ENCODE measurements at places on chromosomes 6 and 20. TPM values are rescaled to one million over a fixed set of nuclear protein-coding genes. Genes with fewer than 3 reads are reported as not detected.

DNA sequence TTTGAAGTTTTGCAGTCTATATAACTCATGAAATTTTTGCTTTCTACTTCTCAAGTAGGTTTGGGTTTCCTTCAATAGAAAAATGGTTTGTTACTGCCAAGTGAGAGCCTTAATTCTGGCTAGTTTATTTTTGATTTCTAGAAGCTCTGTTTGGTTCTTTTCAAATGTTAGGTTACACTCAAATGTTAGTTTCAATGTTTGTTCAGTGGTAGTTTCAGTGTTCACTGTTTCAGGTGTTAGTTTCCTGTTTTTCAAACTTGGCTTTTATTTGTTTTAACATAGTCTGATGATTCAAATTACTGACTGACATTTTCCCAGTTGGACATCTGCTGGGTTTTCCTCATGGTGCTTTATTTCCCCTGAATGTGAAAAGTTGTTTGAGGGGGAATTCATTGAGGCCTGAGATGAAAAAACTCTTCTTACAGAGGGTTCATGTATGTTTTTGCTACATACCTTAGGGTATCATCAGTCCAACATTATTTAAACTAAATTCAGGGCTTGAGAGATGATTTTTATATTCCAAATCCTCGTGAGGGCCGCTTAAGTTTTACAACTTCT lies 189.0 kb downstream of the JARID2 start:
- DNase-seq = no peak

- DNase-seq = no peak
These were observed 43.8 kb downstream of the SERAC1 start for GRCh38 chr6:158124288-158124687.

DNA sequence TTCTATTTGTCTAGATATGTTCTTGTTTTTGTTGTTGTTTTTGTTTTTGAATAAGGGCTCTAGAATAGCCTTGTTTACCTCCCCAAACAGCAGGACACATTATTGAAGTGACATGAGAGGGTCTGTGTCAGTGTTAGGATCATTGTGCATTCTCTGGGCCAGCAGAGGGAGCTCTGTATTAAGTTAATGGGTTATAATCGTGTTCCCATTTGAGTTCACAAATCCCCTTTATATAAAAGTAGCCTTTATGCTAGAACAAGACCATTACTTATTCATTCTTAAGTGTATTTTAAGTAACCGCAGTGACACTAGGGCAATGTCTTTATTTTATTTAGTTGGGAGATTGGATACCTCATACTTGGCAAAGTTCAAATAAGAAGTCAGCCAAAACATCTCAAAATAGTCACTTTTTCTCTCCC lies 44.8 kb downstream of the STK4 start:
- DNase-seq = peak; percentile 80

GRCh38 chr6:123022975-123023374 lies 26.9 kb downstream of the CLVS2 start:
- DNase-seq = no peak

GRCh38 chr6:126385536-126385935 lies 45.6 kb downstream of the CENPW start:
- no peak for DNase-seq

DNA sequence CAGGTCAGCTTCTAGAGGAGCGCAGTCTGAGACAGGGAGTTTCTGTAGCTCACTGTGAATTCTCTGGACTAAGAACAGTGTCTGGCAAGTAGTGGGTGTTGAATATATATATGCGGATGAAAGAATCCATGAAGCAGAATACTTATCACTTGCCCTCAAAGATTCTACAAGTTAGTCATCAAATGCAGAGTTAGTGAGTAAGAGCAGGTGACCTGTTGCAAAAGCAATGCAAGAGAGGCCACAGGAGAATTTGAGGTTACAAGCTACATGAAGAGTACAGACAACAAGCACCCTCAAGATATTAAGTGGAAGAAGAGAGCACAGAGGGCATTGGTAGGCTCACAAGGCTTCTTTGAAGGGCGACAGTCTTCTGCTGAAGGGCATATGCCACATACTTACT lies 103.4 kb upstream of the BTBD3 start:
- peak; percentile 91 for DNase-seq

DNA sequence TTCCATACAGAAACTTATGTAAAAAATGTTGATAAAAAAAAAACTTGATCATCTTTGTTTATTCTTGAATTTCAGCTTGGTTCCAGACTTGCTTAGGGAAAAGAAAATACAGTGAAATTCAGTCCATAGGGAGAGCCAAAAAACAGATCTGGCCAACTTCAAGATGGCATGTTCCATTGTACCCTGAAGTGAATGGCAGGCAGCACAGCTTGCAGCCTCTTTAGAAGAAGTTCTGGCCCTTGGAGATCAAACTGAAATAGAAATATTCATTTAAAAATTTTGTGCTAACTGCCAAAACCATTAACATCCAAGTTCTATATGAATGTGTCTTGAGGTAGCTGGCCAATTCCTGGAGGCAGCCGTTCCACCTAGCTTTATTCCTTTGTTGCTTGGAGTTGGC lies 448.4 kb downstream of the EPM2A start:
- DNase-seq = no peak

- DNase-seq = no peak
These were observed 100.4 kb downstream of the LY86 start for GRCh38 chr6:6688951-6689350.

GRCh38 chr20:437787-438486 lies 24.4 kb downstream of the TBC1D20 start:
- DNase-seq = no peak

- no peak for DNase-seq
These were observed 150.3 kb upstream of the INSM1 start for GRCh38 chr20:20217621-20218020.

DNA sequence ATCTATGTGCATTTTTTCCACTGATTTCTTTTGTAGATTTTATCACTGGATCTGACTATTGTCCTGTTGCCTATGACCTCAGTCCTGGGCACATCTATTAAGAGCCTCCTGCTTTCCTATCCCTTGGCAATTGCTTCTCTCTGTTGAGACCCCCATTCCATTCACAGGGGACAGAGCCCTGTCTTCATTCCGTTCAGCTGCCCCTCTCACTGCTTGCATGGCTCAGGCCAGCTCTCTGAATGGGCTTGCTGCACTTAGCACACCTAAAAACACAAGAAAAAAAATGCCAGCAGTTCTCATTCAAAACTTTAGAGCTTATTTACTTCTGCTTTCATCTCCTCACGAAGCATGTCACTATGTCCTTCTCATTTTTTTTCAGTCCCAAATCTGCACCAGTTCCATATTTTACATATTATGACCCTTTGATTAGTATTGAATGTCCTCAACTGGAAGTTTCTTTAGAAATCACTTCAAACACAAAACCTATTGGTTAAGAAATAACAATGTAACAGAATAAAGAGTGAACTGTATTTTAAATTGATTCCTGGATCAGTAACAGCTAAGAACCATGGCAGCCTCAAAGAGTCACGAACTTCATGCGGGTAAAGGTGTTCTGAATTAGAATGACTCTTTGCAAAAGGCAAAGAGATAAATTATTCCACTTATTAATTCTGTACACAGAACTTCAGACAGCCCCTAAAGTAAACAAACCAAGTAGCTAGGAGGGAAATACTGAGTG lies 616.5 kb downstream of the C6orf118 start:
- no peak for DNase-seq

GRCh38 chr6:107571354-107571753 lies 81.4 kb downstream of the SOBP start:
- no peak for DNase-seq

DNA sequence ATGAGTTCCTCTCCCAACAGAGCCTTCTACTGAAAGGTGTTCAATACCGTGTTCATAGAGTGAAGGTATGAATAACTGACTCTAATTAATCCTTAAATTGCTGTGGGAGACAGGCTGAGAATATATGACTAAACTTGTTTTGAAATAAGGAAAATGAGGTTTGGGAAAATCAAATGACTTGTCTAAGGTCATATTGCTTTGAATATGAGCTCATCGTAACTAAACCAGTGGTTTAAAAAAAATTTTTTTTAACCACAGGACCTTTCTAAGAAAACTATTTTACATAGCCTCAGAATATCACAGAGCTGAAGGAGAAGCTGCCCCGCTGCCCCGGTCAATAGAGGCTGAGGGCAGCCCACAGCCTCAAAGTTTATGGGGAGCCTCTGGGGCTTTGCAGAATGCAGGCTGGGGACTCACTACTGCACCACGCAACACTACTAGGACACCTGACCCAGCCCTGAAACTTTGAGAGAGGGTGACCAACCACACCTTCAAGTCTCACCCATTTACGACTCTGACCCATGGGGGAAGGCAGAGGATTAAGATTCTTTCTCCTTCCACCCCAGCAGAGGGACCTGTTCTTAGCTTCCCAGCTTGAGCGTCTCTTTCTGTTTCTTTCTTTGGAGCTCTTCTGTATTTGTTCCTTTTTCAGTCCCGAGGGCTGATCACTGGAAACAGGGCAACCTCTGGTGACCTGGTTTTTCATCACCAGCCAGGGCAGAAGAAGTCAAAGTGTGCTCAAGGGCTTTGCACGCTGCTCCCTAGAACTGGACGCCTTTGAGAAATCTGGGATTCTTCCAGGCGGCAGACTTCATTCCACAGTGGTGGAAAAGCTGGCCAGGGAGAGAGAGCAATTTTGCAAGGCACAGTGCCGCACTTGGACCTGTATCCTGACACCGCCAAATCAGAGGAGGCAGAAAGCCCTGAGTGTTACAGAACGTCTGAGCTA lies 220.2 kb downstream of the ATXN1 start:
- DNase-seq = no peak

DNA sequence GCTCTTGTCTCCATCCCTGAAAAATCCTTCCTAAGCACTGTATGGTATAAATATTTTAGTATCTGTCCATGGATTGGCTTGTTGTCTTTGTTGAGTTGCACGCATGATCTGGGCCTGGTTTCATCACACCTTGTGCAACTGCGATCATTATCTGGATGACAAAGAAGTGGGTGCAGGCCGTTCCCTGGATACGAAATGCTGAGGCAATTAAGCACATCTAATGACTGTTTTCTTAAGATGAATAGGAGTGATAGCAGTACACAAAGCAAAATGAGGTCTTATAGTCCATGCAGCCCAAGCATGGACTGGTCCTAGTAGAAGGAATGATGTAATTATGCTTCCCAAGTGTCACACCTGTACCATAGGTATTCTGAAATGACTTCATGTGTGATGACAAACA lies 47.8 kb downstream of the SLC35D3 start:
- no peak for DNase-seq

DNA sequence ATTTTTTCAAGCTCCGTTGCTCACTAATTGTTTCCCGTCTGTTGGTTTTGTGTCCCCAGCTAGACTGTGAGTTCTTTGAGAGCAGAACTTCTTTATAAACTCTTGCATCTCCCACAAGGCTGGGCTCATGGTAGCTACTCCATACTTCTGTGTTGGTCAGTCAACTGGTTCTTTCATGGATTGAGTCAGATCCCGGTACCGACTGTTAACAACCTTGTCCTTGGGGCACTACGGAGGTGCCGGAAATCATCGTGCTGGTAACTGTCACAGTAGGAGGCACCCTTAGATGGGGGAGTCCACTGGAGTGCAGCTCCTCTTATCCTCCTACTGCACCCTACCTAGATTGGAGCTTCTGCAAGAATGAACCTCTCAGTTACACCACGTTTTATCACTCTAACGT lies 8.6 kb upstream of the STX16 start:
- no peak for DNase-seq

DNA sequence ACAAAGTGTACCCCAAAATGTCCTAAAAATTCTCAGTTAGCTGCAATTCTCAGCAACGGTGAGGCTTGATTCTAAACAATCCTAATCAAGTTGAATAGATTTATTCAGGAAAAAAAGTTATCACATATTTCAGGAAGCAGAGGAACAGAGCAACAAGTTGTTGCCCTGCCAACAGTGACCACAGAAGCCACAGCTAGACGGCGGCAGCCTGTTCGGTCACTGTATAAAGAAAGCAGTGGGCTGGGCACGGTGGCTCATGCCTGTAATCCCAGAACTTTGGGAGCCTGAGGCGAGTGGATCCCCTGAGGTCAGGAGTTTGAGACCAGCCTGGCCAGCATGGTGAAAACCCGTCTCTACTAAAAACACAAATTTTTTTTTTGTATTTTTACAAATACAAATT lies 171.2 kb upstream of the BMP5 start:
- DNase-seq = peak; percentile 1

DNA sequence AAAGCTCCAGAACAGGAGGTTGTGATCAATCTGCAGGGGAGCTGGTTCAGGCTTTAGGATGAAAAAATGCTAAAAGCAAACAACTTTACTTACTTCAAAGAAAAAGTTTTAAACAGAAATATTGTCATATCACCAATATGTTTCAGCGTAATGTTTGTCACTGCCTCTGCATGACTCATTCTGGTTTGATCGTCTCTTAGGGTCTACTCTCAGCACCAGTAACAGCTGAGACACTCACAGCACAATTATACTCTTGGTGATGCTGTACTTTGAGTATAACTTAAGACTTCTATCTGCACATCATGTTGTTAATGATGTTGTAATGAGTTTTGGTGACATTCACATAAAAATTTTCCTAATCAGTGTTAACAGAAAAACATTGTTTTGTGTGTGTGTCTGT lies 665.4 kb downstream of the EPM2A start:
- DNase-seq = peak; percentile 37

GRCh38 chr20:21175433-21175832 lies 49.6 kb downstream of the KIZ start:
- DNase-seq = no peak

DNA sequence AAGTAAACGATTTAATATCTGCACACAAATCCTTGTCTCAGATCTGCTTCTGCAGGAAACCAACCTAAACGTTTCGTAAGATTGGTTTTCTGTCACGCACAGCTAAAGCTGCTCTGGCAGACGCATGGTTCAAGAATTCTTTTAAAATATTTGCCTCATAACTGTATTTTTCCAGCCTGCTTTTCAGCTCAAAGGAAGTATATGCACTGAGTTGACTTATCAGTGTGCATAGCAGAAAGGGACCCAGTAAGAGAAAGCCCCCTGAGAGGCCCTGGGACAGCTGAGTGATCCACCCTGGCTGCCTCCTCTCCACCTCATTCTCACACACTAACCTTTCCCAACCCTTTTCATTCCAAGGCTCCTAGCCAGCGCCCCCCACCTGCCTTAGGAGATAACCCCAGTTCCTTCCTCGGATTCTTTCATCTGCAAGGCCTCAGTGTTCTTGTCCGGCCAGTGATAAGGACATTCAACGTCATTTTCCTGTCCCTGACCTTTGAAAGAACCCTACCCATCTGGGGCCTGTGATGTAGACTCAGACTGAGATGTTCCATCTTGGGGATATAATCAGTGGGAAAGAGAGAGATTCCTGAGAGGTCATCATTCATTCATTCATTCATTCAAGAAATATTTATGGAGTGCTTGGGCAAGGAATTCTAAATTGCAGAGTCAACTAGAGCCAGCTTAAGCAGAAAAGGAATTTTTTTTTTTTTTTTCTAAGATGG lies 22.4 kb upstream of the SLC9A8 start:
- peak; percentile 89 for DNase-seq

GRCh38 chr6:80454197-80454596 lies 347.7 kb downstream of the BCKDHB start:
- DNase-seq = peak; percentile 92

GRCh38 chr6:104604685-104605084 lies 255.0 kb downstream of the HACE1 start:
- no peak for DNase-seq

CYP24A1 gene
- total RNA-seq = not detected

FHL5 gene
- total RNA-seq = not detected

PHF3 gene
- total RNA-seq = 46.9 TPM

PTGIS gene
- 1.6 TPM for total RNA-seq

TFAP2B gene
- not detected for total RNA-seq

FERMT1 gene
- total RNA-seq = 1.7 TPM

PPP1R18 gene
- total RNA-seq = 31.9 TPM

SIRPB1 gene
- total RNA-seq = 0.56 TPM

ARFGEF3 gene
- under 0.01 TPM for total RNA-seq

STX16 gene
- total RNA-seq = 29.4 TPM

PCED1A gene
- 8.1 TPM for total RNA-seq

MICB gene
- 11.7 TPM for total RNA-seq
